ENCODE measurements at places on chromosomes 2 and 18.

GRCh38 chr2:11014026-11014425, 102.3 kb downstream of the KCNF1 start:
- no peak for DNase-seq

- no peak for DNase-seq
Measured at GRCh38 chr18:69326094-69326493, 74.6 kb upstream of the DOK6 start.

DNA sequence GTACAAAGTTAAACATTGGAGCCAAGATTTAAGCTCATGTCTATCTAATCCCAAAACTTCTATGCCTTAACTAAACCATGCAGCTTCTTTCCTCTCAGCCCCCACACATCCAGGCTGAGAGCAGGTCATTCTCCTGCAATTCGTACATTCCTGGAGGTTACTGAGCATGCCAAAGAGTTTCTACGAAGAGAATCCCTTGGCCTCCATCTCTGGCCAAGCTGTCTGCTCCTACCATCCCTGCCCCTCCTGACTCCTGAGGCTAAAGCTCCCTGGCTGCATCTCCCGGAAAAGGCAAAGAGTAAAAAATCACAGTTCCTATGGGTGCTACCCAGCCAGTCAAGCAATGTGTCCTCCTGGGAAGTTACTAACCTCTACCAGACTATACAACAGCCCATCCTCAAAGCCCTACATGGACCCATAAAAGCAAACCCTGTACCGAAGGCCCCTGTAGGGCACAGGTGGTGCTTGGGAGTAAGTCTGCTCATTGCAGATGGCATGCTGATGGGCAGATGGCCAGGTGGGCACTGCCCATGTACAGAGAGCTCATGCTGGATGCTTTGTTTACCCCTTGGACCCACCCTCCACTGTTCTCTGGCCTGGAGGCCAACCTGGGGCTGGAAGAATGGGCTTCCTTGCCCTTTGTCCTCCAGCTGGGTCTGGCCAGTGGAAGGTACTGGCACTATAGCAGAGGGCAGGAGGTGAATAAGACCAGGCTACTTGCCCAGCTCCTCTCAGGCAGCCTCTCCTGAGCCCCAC, 99.5 kb downstream of the TTC32 start:
- DNase-seq, result no peak

GRCh38 chr2:142724186-142724585, 153.3 kb upstream of the KYNU start:
- DNase-seq, result no peak

DNA sequence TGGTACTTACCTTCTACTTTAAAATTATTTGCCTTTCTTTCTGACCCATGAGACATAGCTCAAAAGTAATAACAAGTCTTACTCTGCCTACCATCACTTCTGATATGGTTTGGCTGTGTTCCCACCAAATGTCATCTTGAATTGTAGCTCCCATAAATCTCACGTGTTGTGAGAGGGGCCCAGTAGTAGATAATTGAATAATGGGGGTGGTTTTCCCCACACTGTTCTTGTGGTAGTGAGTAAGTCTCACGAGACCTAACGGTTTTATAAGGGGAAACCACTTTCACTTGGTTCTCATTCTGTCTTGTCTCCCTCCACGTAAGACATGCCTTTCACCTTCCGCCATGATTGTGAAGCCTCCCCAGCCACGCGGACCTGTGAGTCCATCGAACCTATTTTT, 47.5 kb downstream of the GALNT3 start:
- DNase-seq, result no peak

DNA sequence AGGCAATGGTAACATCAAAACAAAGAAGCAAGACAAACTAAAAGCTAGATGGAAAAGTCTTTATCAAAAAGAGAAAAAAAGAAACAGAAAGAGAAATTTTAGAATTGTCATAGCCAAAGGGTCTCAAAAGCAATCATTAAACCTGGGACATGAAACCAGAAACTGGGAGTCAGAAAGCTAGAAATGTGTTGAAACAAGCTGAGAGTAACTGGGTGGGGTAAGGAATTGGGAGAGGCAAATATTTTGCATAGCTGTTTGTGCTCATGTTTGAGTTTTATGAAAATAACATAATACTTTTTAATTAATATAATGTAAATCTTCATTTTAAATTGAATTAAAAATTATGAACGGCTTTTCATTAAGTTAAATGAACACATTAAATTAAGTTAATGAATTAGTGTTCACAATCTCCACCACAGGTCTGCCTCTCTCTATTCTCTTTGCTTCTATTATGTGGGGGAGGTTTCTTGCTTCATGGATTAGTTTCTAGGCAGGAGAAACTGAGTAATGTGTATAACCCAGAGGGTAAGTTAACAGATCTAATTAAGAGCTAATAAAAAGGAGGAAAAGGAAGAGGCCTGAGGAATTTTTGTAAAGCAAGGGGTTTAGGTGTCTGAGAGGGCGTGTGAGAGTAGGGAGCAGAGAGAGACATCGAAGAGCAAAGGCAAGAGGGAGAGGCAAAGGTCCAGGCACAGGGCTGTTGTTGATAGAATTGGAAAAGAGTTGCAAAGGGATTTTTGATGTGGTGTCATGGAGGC, 20.0 kb upstream of the SERPINB2 start:
- no peak for DNase-seq

GRCh38 chr2:63743982-63744966, 97.4 kb upstream of the UGP2 start:
- no peak for DNase-seq

GRCh38 chr2:161104054-161104553, 56.1 kb upstream of the TANK start:
- no peak for DNase-seq

GRCh38 chr2:41903474-41904135, 144.2 kb upstream of the PKDCC start:
- DNase-seq, result no peak

- DNase-seq, result no peak
Measured at GRCh38 chr2:172097557-172098131, 5.1 kb downstream of the DLX2 start.

GRCh38 chr2:65727816-65728215, 295.4 kb upstream of the SPRED2 start:
- no peak for DNase-seq

DNA sequence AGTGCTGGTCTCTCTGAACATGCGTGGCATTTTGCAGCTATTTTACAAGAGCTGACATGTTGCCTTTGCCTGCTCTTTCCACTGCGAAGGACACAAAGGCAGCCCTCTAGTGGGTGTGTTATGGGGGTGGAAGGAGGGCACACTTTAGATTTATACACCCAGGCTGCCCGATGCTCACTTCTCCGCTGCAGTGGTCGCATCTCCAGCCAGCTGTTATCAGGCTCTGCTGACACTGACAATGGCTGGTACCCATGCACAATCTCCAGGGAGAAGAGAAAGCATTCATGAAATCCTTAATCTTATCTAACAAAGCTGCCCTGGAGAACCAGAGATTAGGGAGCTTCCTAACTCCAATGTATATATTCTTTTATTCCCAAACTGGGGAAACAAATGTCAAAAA, 113.5 kb downstream of the EPHA4 start:
- DNase-seq, result no peak

- no peak for DNase-seq
Measured at GRCh38 chr2:19865151-19865550, 36.6 kb downstream of the TTC32 start.

DNA sequence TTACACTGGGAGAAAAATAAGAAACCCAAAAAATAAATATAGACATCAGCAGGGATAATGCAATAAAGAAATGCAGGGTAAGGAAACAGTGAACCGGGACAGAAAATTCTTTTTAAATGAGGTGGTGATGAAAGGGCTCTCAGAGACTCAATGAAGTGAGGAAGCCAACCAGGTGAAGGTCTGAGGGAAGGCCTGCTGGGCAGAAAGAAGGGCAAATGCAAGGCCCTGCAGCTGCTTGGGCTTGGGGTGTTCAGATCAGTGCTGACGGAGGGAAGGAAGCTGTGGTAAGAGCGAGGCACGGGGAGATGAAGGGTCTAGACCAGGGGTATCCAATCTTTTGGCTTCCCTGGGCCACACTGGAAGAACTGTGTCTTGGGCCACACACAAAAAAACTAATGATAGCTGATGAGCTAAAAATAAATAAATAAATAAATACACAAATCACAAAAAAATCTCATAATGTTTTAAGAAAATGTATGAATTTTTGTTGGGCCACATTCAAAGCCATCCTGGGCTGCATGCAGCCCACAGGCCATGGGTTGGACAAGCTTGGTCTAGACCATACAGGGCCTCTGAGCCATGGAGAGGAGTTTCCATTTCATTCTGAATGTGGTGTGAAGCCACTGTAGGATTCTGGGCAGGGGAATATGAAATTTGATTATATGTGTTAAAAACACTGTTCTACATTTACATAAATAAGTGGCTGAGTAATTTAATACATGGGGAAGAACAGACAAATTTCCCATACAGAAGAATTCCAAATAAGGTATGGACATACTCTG, 96.3 kb upstream of the DNMT3A start:
- DNase-seq, result no peak

- no peak for DNase-seq
Measured at GRCh38 chr18:23386317-23386716, 66.8 kb upstream of the RIOK3 start.

- DNase-seq, result no peak
Measured at GRCh38 chr2:161233858-161234431, 73.7 kb downstream of the TANK start.

DNA sequence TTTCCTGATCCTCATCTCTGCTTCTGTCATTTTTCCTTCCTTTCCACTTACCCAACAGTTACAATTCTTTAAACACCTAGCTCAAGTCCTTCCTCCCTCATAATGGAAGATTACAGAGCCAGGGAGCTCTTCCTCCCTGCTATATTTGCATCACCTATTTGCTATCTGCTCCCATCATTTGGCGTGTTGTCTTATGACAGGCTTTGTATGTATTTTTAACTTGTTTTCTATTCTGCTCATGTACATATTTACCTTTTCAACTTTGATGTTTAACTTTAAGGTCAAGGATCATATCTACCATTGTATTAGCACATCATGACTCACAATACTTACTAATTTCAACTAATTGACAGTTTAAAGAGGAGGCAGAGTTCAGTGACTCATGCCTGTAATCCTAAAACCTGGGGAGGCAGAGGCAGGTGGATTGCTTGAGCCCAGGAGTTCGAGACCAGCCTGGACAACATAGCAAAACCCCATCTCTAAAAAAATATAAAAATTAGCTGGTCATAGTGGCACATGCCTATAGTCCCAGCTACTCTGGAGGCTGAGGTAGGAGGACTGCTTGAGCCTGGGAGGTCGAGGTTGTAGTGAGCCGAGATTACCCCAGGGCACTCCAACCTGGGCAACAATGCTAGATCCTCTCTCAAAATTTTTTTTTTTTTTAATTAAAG, 308.0 kb upstream of the STON1 start:
- DNase-seq, result no peak

DNA sequence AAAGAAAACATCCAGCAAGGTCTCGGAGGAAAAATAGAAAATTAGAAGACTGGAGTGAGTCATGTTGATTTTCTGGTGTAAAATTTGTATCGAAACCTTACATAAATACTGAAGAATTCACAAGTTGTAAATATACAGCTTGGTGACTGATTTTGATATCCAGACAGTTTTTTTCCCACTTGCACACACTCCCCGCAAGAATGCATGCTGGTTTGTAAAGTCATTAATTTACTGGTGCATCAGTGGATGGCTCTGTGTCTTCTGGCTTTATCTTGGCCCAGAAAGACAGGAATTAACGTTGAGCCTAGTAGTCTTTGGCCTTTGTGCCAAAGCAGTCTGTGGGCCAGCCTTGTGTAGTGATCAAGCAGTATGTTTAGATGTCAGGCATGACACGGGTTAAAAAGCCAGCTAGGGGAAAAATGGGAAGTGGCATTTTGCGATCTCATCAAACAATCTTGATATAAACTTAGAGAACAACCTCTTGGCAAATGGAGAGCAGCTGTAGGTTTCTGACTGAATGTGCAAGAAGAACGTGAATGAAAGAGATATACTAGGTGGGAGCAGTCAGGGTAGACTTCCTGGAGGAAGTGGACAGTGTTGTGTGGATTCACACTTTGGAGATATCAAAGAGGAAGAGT, 22.7 kb upstream of the CASP8 start:
- no peak for DNase-seq

- no peak for DNase-seq
Measured at GRCh38 chr2:54382601-54383000, 73.5 kb upstream of the SPTBN1 start.

DNA sequence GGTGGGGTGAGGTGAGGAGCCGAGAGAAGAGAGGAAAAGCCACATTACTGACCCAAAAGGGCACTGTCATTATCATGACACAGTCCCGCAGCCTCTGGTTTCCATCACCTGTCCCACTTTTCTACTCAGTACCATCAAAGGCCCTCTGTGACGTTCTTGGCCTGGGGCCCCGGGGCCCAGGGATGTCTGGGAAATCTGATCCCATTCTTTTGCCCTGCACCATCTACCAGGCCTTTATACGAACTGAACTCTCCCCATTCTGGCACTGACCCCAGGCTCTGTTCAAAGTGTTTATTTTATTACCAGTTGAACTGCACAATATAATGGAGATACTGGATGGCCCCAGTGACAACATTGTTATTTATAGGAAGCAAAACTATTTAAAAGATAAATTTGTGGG, 89.1 kb downstream of the COL6A3 start:
- DNase-seq, result no peak

DNA sequence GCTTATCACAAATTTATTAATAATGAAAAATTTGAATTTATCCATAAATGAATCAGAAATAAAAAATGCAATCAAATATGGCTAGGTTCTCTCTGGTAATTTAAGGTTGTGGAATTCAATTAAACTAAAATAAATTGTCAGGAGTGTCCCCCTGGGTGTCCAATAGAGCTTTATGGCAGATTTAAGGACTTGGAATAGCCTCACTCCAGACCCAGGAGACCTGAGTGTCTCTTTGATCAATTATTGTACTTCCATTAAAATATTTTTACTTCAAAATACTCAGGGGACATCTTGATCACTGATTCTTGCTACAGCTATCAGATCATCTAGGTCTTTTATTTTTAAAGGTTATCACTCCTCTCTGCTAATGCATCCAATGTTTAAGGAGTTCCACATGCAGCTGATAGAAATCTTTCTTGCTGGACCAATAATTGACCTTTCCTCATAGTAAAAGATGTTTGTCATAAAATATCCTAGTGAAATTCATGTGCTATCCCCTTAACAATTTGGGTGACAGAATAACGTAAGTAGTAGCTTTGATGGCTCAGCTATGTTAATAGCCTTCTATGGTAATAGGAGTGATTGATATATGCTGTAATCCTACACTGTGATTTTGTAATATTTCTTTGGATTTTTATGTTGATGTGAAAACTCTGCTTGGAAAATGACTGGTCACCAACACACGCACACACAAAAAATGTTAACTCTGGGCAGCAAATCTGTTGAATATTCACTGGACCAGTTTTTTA, 395.3 kb downstream of the NYAP2 start:
- no peak for DNase-seq

GRCh38 chr18:42929857-42930256, 185.6 kb downstream of the RIT2 start:
- DNase-seq, result no peak

DNA sequence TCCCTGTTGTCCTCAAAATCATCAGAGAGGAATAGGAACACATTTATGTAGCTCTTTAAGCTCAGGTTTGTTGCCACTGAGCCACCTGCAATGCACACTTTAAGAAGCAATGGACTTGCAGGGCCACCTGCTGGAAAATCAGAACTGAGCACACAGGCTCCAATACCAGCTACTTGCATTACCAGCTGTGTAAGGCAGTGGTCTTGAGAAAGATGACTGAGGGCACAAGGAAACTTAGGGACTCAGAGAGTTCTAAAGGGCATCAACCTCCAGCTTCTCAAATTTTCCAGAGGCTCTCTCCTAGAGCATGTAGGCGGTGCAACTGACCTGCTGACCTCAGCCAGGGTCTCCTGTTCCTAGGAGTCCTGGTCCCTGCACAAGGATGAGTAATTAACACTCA, 2.5 kb upstream of the CNDP2 start:
- DNase-seq, result no peak

All from HTR-8/SVneo (cell line).